Activated T-helper 1 cell treated with anti-CD3 and anti-CD28 coated beads, Interleukin-2, amount 50 U/mL, for 16 hours (primary cell): ENCODE measurements at places on chromosomes 3 and 15.

DNA sequence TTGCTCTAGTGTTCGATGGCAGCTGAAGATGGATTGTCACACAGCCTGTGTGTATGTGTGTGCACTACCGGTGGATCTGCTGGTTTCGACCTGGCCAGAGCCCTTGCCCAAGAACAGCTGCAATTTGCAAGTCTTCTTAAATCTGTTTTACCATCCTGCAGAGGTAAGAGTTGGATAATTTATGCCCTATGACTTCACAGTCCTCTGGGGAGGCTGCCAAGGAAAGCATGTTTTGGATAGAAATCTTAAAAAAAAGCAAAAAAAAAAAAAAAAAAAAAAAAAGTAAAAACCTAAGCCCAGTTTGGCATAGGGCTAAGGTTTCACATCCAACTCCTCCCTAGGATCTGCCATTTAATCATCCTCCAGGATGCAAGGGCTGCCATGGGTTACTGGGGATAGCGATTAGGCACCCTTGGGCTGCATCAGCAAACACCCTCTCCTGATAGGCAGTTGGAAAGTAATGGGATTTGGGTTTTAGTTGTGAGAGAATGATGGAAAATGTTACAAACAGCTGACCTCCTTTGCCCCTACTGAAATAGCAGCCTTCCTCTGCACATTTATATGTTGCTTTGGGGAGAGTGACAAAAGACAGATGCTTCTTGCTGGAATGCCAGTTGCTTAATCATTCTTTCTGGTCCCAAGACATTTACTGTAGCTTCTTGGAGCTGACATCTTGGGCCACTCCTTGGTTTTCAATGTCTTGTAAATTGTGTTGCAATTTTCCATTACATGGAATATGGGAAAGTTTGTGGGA, 35.4 kb downstream of the CD200R1L start:
- no peak for DNase-seq

DNA sequence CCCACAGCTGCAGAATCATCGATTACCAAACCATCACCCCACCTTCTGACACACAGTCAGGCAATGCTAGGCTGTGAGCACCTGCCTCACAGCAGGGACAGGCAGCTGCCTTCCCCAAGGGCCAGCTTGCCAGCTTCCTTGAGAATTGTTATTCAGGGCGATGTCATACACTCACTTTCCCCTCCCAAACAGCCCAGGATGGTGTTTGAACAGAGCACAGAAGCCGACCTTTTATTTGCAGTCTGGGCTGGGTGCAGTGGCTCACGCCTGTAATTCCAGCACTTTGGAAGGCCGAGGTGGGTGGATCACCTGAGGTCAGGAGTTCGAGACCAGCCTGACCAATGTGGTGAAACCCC, 84.5 kb upstream of the HERC1 start:
- DNase-seq: no peak

DNA sequence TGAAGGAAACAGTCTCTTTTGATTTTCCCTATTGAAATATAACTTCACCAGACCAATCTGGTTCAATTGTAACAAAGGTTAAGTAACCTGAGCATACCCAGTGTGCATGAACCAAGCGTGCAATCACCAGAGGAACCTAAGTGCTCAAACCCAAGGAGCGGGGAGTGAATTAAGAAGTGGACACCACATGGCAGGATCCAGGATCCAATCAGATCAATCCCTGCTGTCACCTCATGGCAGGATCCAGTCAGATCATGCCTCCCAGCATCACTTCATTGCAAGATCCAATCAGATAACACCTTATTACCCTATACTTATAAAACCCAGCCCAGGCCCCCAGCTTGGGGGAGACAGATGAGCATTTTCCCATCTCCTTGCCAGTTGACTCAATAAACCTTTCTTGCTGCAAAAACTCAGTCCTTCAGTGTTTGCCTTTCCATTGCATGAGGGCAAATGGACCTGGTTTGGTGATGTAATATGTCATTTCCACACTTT, 38.9 kb upstream of the RNU6-1 start:
- no peak for DNase-seq

DNA sequence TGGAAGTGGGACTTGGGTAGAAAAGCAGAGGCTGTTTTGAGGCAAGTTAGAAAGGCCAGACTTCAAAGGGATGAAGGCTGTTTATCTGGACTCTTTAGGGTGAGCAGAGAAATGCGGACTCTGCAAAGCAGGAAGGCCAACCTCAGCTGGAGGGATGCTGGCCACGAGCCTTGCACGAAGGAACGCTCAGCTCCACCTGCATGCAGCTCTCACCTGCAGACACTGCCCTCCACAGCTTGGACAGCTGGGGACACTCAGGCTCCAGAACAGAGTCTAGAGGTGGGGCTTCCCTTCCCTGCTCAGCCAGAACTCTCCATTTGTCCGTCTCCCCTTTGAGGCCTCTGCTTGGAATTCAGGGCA, 229.7 kb downstream of the ADAMTS17 start:
- no peak for DNase-seq

DNA sequence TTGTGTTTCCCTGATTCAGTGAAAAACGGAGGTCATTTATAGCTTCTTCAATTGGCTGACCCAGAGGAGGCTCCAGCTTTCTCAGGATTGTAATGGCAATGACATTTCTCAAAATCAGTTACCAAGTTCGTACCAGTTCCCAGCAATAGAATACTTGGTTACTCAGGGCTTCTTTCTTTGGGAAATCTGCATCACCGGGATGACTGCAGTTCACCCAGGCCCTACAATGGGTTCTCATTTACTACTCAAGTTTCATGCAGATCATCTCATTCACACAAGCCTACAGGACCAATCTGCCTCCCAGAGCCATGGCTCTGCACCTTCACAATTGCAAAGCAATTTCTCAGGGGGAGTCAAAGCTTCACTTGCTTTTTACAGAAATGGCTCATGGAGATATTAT, 109.6 kb downstream of the FHIT start:
- no peak for DNase-seq

DNA sequence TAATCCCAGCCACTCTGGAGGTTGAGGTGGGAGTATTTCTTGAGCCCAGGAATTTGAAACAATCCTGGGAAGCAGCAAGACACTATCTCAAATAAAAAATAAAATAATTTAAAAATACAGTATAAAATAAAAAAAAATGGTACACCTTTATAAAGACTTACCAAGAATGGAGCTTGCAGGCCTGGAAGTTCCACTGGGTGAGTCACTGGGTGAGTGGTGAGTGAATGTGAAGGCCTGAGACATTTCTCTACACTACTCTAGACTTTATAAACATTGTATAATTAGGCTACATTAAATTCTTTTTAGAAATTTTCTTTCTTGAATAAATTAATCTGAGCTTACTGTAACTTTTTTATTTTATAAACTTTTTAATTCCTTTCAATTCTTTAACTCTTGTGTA, 609.1 kb upstream of the BCHE start:
- no peak for DNase-seq

DNA sequence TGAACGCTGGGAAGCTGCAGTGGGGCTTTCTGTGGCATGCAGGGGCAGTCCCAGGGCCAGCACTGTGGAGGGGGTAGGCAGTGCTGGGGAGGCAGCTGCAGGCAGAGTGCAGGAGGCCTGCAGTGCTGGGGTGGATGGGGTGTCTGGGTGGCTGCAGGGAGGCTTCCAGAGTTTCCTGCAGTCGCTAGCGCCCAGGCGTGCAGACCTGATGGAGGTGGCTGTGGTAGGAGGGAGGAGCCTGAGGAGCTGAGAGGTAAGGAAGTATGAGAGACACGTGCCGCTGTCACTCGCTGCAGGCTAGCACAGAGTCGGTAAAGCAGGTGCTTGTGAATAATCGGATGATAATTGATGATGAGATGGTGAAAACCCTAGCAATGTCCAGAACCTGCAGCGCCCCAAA, 16.3 kb downstream of the SYNM start:
- no peak for DNase-seq

- no peak for DNase-seq
These were observed 891 bp downstream of the EXOG start for GRCh38 chr3:38497031-38497430.

DNA sequence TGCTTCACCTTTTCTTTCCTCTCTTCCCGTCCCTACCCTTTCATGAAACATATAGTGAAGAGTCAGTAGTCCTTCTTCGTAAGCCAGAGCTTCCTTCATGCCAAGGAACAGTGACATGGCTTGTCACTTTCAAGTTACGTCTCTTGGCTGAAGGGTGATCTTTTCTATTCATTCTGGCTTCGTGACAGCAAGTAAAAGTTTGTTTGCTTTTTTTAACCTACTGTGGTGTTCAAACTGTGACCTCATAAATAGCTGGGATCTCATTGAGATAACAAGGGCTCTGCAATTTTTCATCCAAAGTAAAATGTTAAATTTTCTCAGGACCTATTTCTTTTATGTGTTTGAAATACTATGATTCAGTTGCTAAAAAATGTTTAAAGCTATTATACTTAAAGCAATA, 10.5 kb downstream of the CDIN1 start:
- no peak for DNase-seq

- DNase-seq: no peak
These were observed 20.0 kb downstream of the GRIP2 start for GRCh38 chr3:14520149-14520548.

DNA sequence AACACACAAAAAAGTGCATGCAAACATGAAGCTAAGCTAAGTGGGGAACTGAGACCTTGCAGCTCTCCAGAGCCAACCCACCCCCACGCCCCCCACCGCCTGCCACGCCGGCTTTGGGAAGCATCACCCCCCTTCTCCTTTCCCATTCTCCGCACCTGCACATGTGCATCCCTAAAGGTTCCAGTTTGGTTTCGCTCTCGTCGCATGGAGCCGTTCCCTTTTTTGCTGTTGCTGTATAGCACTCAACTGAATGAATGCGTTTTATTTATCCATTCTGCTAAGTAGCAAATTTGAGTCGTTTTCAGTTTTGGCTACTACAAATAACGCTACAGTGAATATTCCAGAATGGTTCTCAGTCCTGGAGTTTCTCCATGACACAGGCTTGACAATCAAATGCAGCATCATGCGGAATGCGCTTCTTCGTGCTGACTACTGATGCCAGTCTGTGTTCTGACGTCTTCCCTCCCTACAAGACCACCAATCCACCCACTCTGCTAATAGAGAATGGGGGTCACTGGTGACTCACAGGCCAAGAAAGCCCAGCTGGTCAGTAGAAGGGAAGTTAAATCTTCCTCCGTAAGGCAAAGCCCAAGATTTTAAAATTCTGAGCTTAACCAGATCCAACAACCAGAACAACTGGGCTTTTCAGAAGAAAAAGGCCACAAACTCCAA, 115.3 kb downstream of the XXYLT1 start:
- no peak for DNase-seq

- no peak for DNase-seq
These were observed 118.6 kb upstream of the PRR20G start for GRCh38 chr3:127406309-127407025.

DNA sequence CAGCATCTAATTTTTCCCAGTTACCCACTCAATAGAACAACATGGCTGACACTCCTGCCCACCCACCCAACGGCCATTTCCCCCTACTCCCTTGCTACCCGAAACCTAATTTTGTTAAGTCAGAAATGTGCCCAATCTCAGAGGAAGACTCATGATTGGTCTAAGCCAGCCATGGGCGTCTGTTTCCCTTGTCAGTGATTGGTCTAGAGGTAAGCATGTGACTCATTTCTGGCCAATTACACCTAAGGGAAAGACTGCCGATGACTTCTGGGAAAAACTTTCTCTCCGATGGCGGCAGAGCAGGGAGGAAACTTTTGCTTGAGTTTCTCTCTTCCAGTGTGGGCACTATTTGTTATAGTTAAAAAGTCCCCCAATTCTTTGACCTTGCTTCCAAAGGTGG, 72.9 kb downstream of the RPLP1 start:
- DNase-seq: no peak

- DNase-seq: no peak
These were observed 267.6 kb downstream of the AGBL1 start for GRCh38 chr15:86347245-86347644.

- DNase-seq: no peak
These were observed 43.2 kb upstream of the CSTA start for GRCh38 chr3:122281891-122282290.
